D341Med (cell line): ENCODE measurements at places on chromosomes 11 and 22.

DNA sequence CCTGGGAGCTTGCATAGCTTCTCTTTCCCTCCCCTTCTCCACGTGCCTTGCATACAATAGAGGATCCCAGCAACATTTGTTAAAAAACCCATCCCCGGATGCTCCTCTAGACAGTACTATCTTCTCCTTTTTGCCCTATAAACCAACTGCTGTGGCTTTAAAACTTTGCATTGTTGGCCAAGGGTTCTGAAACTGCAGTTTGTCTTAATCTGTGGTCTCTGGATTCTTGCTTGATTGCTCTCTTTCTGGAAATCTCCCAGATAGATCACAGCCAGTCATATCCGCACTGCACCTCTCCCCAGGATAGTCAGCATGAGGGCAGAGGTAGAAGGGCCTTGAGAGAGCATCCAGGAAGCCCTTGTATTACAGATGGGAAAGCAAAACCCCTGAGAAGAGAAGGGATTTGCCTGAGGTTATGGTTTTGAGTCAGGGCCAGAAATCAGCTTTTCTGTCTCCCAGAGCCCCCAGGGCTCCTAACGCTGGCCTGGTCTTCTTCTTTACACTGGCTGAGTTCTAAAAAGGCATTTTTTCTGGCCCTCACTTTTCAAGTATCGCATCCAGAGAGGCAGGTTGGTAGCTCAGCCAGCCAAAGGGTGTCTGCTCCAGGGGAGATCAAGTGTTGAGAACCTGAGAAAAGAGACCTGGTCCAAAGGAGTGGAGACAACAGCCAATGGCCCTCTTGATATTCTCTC, 70.6 kb downstream of the ADM start:
- DNase-seq = no peak

GRCh38 chr22:23501261-23501619, 78.8 kb downstream of the IGLL1 start:
- DNase-seq = no peak

GRCh38 chr11:73347067-73347466, 29.1 kb upstream of the RELT start:
- DNase-seq = no peak

DNA sequence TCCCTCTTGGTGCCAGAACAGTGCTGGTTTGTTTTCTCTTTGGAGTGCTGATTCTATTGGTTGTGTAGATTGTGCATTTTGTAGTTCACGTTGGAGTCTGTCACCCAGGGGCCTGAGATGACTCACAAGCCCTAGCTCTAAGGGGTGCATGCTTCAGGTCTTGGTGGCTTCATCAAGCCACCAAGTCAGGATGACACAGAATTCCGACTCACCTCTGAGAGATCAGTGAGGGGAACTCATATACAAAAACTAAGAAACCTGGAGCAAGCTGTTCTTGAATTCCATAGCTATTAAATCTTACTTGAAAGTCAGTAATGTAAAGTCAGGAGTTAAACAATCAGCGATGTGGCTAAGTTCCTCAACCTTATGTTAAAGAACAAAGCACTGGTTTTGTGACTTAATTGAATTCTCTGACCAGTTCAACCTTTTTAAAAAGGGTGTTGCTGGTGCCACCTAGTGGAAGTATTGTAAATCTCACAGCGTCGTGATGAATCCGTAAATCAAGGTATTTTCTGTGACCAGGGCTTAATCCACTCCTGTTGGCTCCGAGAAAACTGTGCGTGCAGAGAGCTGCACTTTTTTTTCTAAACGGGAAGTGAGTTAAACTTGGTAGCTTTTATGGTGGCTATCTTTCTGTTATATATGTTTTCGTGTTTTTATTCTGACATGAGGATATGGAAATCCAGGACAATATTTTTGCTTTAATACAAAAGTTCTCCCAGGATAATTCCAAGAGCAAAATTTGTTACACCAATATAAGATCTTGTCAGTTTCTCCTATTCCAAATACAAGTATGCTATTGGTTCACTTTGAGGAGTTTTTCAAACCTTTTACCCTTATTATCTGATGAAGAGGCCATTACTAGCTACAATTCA, 14.6 kb downstream of the MMP13 start:
- DNase-seq = peak; percentile 62

DNA sequence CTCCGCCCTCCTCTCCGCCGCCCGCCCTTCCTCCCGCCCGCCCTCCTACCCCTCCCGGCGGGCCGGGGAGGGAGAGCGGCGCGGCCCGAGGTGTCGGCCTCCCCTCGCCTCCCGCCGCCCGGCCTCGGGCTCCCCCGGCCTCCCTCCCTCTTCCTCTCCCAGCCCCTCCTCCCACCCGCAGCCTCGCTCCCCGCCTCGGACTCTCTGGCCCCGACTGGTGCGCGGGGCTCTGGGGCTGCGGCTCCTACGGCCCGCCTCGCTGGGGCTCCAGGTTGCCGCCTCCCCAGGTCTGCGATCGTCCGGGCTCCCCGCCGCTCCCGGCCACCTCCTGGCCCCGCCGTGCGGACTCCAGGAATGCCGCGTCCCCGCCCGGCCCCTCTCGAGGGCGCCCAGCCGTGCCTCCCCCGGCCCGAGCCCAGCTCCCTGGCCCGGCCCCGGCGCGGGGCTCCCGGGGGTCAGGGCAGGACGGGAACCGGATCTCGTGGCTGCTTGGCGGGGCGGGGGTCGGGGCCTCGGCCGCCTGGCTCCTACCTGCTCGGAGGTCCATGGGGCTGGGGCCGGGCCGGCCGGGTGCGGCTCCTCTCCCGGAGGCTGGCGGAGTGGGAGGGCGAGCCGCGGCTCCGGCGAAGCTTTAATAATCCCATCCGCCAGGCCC, at the start of gene CLCF1:
CLCF1 (minus strand) TSS at position 606 of the 655 bp plus-strand sequence; CDS start at position 547, 59 bp downstream.
- DNase-seq = peak; percentile 78

DNA sequence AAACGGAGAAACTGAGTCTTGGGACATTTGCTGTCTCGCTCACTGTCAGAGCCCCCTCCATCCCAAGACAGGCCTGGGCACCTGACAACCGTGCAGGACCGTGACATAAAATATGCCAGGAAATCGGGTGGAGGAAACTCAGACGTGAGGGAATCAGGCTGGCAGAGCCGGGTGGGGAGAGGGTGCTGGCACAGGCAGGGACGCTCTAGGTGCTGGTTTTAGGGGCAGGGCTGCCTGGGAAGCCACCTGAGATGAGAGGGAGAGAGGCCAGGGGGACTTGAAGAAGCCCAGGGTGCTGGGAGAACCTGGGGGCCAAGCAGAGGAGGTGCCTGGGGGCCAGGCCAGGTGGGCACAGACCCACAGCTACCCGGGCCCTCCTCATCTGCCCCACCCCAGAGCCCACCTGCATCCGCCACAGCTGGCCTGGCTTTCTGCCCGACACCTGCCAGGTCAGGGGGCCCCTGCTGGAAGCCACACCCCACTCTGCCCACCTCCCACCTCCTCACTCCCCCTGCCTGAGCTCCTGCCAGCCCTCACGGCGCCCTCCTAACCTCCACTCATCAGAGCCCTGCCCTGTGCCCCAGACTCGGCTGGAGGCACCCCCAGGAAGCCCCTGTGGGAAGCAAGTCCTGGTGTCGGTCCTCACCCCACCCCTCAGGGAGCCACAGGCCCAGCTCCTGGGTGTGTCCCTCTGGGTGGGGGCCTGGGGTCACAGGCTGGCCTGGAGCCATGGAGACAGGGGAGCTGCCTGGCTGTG, 27.3 kb upstream of the MUC5AC start:
- DNase-seq = peak; percentile 31

GRCh38 chr11:82676483-82677094, 57.1 kb downstream of the FAM181B start:
- DNase-seq = no peak

GRCh38 chr22:46561435-46561905, 24.1 kb upstream of the CELSR1 start:
- DNase-seq = peak; percentile 84

- no peak for DNase-seq
Measured at GRCh38 chr22:30161051-30161469, 80.8 kb downstream of the HORMAD2 start.

DNA sequence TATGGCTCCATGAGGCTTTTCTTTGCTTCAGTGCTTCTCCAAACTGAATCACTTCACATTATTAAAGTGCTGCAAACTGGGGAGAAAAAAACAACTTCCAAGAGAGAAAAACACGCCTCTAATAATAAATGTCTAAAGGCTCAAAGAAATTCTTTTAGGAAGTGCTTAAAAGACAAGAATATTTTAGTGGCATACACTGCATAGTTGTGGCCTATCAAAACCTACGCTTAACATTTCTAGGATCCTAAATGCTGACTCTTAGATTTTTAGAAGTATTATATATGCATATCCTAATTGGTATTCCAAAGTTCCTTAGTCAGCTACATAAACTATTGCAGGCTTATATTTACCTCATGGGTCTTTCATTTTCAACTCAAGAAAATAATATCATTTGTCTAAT, 879.0 kb upstream of the CCDC90B start:
- DNase-seq = no peak

GRCh38 chr11:76120513-76121101, 85.7 kb downstream of the WNT11 start:
- DNase-seq = no peak

DNA sequence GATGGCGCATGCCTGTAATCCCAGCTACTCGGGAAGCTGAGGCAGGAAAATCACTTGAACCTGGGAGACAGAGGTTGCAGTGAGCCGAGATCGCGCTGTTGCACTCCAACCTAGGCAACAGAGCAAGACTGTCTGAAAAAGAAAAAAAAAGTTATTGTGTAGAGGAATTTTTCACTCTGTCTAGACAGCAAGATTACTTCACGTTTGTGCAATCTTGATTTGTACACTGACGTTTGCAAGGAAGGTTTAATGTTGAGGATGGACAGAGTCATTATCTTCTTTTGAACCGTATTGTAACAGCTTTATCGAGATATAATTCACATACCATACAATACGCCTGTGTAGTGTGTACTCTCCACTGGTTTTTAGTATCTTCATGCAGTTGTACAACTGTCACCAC, 3.7 kb downstream of the CTTN start:
- no peak for DNase-seq

GRCh38 chr11:57277845-57278720, 41.0 kb upstream of the APLNR start:
- peak; percentile 86 for DNase-seq

- DNase-seq = no peak
Measured at GRCh38 chr11:77884829-77885190, 63.9 kb downstream of the AAMDC start.

- no peak for DNase-seq
Measured at GRCh38 chr11:57904376-57904775, 119.3 kb upstream of the OR9Q1 start.

- DNase-seq = no peak
Measured at GRCh38 chr11:114027926-114028325, 31.6 kb upstream of the ZBTB16 start.

DNA sequence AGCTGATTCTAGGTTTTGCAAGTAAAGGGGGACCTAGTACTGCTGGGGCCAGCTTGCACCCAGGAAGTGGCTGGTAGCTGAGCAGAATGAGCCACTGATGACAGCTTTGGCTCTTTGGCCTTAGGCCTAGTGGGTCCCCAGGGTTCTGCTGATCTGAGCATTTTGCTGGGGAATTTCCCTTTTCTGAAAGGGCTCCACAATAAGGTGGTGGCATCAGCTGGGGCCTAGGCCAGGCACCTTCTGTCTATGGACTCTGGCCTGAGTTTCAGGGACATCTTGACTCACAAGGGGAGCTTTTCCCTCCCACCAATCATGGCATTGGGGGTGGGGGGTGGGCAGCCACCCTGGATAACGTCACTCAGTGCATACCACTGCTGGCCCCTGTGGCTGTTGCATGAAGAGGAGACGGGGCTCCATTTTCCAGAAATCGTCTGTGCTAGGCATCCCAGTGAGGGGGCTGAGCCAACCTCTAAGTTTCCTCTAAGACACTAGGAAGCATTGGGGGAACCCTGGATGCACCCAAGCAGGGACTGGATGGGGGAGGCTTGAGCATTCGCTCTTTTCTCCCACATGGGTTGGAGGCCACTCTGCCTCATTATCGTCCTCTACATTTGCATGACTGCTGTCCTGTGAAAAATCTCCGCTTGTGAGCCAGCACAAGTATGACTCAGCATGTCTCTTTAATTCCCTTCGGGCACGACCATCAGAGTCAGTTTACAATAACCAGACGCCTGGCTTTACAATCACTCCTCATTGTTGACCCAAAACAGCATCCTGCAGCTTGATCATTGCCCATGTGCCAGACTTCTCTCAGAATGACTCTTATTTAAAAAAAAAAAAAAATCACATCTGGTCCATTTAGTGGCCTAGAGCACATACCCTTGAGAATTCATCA, 145.0 kb upstream of the THY1 start:
- DNase-seq = no peak

GRCh38 chr11:97814325-97814959, 1206.3 kb upstream of the CNTN5 start:
- DNase-seq = no peak

- DNase-seq = peak; percentile 33
Measured at GRCh38 chr11:86671531-86672006, 847 bp downstream of the ME3 start.

GRCh38 chr11:61892085-61892370, 683 bp upstream of the FADS3 start:
- no peak for DNase-seq

GRCh38 chr11:128361451-128362020, 225.8 kb downstream of the ETS1 start:
- no peak for DNase-seq

- no peak for DNase-seq
Measured at GRCh38 chr11:124760205-124760652, 1.9 kb downstream of the ESAM start.

GRCh38 chr11:42232673-42233072, 773.2 kb upstream of the LRRC4C start:
- no peak for DNase-seq

- no peak for DNase-seq
Measured at GRCh38 chr22:22949953-22950352, 62.3 kb downstream of the IGLL5 start.

DNA sequence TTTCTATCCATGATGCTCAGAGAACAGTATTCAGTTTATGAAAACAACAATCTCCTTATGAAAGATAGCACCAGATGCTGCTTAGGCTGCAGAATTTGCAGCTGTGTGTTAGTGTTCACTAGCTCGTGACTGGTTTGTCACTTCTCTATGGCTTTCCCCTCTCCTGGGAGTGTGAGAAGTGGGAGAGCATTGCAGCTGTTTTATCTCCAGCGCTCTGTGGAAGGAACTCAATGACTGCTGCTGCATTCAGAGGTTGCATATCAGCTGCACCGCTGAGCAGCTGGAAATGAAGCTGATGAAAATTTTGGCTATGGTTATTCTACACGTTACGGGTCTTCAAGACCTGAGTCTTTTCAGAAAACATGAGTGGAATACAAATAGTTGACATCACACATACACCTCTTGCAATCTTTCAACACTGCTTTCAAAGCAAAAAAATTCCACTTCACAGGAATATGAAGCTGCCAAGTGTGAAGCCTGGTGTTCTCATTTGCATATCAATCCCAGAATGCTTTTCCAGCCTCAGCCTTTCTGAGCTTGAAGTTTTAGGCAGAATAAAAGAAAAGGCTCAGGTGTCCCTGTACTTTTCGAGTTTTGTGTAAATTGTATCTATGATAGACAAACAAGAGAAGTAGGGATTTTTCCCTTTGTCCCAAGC, 149.3 kb upstream of the DDI1 start:
- DNase-seq = no peak
